ENCODE measurements at places on chromosomes 2 and 18.
A peak's percentile ranks its signal among the peaks of the same experiment; 100 is the strongest.

GRCh38 chr2:175922160-175922559 lies 79.9 kb downstream of the LNPK start:
- no peak for DNase-seq

- peak; percentile 46 for DNase-seq
Measured at GRCh38 chr18:59459369-59460071, 100.5 kb upstream of the LMAN1 start.

- peak; percentile 100 for DNase-seq
Measured at GRCh38 chr2:65662654-65663432, 230.4 kb upstream of the SPRED2 start.

DNA sequence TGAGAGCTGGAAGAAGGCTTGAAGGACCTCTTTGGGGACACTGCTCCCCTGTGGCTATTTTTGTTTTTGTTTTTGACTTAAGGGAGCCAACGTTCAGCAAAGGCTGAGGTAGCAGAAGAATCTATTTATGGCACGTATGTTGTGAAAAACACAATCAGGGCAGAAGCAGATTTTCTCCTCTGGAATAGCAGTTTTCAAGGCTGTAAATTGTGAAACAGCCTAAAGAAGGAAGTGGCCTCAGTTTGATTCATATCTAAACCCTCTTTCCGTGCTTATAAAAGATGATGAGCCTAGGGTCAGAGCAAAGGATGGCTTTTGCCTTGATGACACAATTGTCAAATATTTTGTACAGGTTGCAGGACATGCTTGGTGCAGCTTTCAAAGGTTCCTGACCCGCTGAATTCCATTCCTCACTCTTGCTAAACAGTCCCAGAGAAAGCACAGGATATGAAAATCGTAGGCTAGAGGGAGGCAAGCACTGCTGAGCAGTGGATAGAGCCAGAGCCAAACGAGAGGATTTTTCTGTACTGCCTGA lies 106.2 kb upstream of the DLX2 start:
- peak; percentile 13 for DNase-seq

GRCh38 chr18:13375302-13376255 lies 157.0 kb downstream of the LDLRAD4 start:
- DNase-seq, result peak; percentile 96

- DNase-seq, result peak; percentile 76
Measured at GRCh38 chr2:101064868-101065549, 62.9 kb downstream of the RPL31 start.

DNA sequence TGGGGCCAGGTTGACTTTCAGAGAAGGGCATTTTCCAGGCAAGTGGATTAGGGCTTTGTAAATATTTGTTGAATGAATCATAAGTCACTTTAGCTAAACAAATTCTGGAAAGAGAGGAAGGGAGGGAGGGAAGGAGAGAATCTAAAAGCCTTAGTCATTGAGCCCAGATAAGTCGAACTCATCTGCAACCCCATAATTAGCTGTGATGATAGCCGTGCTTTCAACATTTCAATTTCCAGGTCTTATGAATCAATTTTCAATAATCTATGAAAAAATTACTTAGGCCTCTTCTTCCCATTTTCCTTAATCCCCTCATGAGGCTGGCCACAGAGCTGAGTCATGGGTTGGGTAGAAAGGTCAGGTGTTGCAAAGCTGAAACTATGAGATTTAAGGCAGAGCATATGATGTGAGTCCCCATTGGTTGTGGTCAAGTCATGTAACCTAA lies 111.9 kb upstream of the MAPRE2 start:
- DNase-seq, result peak; percentile 84

DNA sequence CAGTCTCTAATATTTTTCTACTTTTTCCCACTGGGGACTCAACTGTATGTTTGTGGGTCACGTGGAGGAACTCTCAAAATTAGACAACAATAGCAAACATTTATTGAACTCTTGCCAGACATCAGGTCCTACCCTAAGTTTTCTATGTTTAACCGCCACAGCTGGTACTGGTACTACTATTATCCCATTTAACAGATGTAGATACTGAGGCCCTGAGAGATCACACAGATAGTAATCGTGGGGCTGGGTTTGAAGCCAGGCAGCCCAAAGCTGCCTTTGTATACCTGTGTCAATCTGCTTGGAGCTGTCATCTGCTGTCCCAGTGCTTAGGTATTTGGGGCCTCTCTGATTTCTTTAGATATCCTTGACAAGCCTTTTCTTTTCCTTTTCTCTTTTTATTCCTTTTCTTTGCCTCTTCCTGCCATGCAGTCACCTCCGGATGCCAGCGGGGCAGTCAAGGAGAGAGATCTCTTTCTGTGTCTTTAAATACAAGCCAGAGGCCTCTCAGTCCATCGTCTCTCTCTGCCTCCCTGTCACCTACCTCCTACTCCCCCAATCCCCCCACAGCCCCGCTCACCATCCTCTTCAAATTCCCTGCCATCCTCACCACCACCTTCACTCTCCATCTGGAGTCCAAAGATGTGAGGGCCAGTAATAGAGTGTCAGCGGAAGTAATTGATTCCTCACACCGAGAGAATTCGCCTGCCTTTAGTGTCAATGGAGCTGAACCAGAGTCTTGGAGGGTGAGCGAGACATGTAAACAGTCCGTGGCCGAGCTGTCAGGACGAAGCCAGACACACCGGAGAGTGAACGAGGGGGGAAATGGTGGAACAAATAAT lies 23.4 kb downstream of the NRP2 start:
- DNase-seq, result no peak

DNA sequence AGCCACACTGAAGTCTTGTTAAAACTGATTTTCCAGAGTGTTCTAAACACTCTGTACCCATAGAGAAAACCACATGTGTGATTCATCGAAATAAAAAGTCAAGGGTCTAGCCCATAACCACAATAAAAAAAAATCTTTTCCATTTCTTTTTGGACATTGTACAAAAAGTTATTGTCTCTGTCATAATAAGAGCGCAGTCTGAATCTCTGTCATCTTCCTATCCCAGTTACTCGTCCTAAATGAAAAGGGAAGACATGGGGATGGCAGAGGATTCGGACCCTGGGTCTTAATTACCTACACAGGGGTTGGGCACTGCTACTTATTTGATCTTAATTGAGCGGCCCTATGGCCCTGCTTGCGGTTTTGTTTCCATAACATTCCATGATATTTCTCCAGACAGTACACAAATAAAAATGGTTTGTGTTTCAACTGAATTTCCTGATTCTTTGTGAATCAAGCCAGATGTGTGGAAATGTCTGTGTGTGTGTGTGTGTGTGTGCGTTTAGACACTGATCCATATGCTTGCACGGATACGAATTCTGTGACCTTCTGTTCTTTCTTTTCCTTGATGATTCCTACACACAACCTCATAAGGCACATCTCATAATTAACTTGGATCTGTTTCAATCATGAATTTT lies 133.4 kb upstream of the SPATS2L start:
- no peak for DNase-seq

DNA sequence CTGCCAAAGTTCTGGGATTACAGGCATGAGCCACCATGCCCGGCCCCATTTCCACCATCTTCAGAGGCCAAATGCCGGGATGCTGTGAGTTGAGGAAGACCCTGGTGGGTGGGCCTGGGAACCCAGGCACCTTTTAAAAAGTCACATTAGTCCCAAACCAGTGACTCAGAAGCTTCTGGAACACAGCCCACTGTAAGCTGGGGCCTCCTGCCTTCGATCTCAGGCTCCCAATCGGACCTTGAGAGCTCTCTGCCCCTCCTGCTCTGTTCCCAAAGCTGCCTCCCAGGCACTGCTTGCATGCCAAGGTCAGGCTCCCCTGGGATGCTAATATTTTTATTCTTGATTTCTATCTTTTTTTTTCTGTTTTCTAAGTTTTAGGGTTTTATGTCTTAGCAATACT lies 4.2 kb downstream of the ADCY3 start:
- DNase-seq, result no peak

- DNase-seq, result no peak
Measured at GRCh38 chr2:227848146-227848545, 23.3 kb upstream of the DAW1 start.

- no peak for DNase-seq
Measured at GRCh38 chr2:171146633-171147032, 14.1 kb downstream of the TLK1 start.

- peak; percentile 71 for DNase-seq
Measured at GRCh38 chr18:48902023-48902855, 48.5 kb downstream of the SMAD7 start.

DNA sequence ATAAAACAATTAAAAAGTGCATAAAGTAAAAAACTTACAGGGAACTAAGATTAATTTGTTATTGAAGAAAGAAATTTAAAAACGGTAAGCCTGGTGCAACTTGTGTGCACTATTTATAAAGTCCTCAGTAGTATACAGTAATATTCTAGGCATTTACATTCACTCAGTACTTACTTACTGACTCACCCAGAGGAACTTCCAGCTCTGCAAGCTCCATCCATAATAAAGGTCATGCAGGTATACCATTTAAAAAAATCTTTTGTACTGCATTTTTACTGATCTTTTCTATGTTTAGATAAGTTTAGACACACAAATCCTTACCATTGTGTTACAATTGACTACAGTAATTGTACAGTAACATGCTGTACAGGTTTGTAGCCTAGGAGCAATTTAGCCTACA lies 51.5 kb upstream of the NXPH2 start:
- no peak for DNase-seq

DNA sequence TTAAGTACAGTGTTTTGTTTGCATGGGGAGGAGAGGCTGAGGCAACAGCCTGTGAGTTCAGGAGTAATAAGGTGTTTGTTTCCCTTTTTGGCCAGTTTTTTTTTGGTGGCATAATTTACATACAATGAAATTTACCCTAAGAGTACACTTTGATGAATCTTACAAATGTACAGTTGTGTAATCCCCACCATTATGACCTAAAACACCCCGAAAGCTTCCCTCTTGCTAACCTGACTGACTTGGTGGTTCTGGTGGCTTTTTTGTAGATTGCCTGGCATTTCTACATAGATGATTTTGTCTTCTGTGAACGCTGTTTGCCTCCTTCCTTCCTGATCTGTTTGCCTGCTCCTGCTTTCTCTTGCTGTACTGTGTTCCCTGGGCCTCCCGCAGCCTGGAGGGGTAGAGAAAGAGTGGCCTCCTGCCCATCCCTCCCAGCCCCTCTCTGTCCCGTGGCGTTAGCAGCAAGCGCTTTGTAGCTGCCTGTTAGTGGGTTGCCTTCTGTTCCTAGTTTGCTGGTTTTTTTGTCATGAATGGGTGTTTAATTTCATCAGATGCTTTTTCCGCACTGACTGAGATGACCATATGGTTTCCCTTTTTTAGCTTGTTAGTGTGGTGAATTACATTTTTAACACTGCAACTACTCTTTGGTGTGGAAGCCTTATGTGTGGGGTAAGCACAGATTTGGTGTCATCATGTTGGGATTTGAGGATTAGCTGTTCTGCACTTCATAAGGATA lies 32.1 kb downstream of the ASAP2 start:
- no peak for DNase-seq

DNA sequence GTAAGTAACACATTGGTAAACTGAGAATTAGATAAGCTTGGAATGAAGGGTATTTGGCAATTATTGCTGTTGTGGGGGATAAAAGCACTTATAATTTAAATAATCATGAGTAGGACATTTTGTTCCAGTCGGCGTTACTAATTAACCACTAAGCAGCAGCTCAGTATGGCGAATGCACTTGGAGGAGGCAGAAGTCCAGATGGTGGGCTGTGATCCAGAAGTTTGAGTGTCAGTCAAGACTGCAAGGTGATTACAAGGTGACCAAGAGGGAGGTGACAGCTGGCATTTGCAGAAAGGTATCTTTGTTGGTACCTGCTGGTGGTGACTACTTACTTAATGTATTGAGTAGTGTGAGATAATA lies 643.6 kb upstream of the FAM98A start:
- DNase-seq, result no peak

DNA sequence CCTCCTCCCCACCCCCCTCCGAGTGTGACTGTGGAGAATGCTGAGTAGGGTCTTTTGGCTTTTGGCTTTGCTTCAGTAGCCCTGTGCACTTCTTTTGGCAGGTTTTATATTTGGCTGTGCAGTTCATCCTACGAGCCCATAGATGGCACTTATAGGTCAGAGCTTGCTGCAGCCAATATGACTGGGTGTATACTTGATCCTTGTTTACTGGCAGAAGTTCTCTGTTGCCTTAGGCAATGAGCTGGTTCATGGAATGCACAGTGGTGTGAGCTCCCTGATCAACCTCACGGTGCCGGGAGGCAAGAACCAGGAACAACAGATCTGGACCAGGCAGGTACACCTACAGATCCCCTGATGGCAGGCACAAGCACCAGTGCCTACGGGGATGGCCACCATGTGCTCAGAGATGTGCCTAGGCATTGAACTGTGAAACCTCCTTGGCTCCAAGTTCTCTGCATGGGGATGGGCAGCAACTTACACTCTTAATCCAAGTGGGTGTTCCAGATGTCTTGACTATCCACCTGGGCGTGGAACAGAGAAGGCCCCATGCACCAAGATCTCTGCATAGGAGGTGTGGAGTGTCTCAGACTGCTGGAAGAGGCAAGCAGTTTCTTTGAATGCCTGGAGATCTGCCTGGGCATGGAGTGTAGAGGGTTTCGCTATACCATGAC lies 190.4 kb downstream of the KIAA1328 start:
- DNase-seq, result no peak

DNA sequence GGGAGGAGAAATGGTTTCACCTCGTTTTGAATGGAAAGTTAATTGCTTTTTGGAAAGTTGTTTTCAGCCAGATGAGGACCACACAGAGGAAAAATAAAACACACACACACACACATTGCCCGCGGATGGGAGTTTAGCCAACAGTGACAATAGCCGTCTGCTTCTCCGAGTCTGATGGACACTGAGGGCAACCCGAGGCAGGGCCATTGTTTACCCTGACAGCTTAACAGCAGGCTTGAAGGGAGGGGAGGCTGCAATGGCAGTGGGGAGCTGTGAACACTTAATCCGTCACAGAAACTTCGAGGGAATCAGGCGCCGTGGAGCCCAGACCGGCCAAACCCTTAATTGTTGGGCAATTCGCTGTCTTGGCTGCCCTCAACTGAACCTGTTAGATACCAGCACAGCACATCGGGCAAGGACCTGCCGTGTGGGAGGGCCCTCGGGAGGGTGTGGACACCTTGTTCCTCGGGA lies 145.9 kb downstream of the ACKR3 start:
- no peak for DNase-seq

GRCh38 chr2:119338272-119338671 lies 28.4 kb downstream of the C2orf76 start:
- no peak for DNase-seq

DNA sequence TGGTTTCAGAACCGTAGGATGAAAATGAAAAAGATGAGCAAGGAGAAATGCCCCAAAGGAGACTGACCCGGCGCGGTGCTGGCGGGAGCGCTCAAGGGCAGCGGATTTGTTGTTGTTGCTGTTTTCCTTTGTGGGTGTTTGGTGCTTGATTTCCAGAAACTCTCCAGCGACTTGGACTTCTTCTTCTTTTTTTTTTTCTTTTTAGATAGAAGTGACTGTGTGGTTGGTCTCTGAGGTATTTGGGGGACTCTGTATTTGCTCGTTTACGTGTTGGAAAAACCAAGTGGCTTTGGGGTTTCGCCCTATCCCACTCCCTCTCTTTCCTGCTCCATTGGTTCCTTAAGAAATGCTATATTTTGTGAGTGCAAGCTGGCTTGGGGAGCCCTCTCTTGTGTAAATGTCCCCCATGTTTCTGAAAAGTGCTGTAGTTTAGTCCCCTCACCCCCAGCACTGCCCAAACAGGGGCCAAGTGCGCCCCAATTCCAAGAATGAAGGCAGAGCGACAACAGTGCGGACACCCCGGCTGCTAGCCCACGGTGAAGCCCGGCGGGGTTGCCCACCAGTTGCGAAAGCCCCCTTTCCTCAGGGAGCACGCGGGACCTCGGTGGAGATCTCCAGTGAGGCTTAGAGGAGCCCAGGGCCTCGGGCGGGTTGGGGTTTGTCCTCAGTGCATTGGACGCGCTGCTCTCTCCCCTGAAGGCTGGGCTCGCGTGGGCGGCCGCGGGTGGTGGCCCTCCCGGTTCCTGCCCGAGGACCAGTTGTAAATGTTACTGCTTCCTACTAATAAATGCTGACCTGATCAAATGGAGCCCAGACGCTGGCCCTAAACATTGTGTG lies 1.8 kb downstream of the HOXD9 start:
- no peak for DNase-seq

All from A172 (cell line).